ENCODE measurements at places on chromosomes 6 and 20. TPM values are rescaled to one million over a fixed set of nuclear protein-coding genes. Genes with fewer than 3 reads are reported as not detected.

The PCSK2 gene
- total RNA-seq: not detected

The PTCHD4 gene
- 11.4 TPM for total RNA-seq

The TPBG gene
- 26.0 TPM for total RNA-seq

The RAET1L gene
- total RNA-seq: not detected

The CCDC170 gene
- 0.10 TPM for total RNA-seq

The CHD6 gene
- total RNA-seq: 44.7 TPM

The PDE7B gene
- 0.27 TPM for total RNA-seq

The PLA2G7 gene
- 0.48 TPM for total RNA-seq

The PLN gene
- 0.43 TPM for total RNA-seq

The FAM50B gene
- total RNA-seq: 4.6 TPM

The NHSL1 gene
- total RNA-seq: 28.7 TPM

The PBOV1 gene
- not detected for total RNA-seq

The MLIP gene
- total RNA-seq: 0.55 TPM

The MEI4 gene
- total RNA-seq: 0.54 TPM

The RBCK1 gene
- total RNA-seq: 124 TPM

The EYA2 gene
- total RNA-seq: 1.4 TPM

The SPATA25 gene
- total RNA-seq: 1.7 TPM

The RUNX2 gene
- total RNA-seq: 26.1 TPM

The CD109 gene
- total RNA-seq: 18.3 TPM

The OSTM1 gene
- total RNA-seq: 72.8 TPM

The WASF1 gene
- 26.3 TPM for total RNA-seq

The MYO6 gene
- total RNA-seq: 33.1 TPM

The CHRNA4 gene
- 0.82 TPM for total RNA-seq

The TRIM10 gene
- total RNA-seq: not detected

The TNF gene
- 0.79 TPM for total RNA-seq

The PROCR gene
- 39.5 TPM for total RNA-seq

The BTN1A1 gene
- total RNA-seq: not detected

The LY6G6C gene
- total RNA-seq: 0.66 TPM

The NOX3 gene
- not detected for total RNA-seq

The MUCL3 gene
- total RNA-seq: not detected

The RIPOR2 gene
- 0.29 TPM for total RNA-seq

The TAF4 gene
- total RNA-seq: 11.8 TPM

The DLL1 gene
- 1.6 TPM for total RNA-seq

The PRDM13 gene
- not detected for total RNA-seq

The SLC17A3 gene
- not detected for total RNA-seq

The PLEKHG1 gene
- total RNA-seq: 8.9 TPM

The RAB32 gene
- total RNA-seq: 75.7 TPM

The SLC22A16 gene
- not detected for total RNA-seq

The PBX2 gene
- total RNA-seq: 80.7 TPM

The JARID2 gene
- 23.3 TPM for total RNA-seq

The EYS gene
- total RNA-seq: 0.07 TPM

The LKAAEAR1 gene
- total RNA-seq: 0.34 TPM

The MUC22 gene
- 0.05 TPM for total RNA-seq

The BHLHE23 gene
- total RNA-seq: not detected

The LHFPL5 gene
- not detected for total RNA-seq

The SLC24A3 gene
- total RNA-seq: 0.79 TPM

The KHDRBS2 gene
- not detected for total RNA-seq

The TSHZ2 gene
- total RNA-seq: 0.72 TPM

The CDSN gene
- 0.22 TPM for total RNA-seq

The ASIP gene
- total RNA-seq: not detected
